ENCODE measurements at places on chromosomes 4 and X. TPM values are rescaled to one million over a fixed set of nuclear protein-coding genes. Genes with fewer than 3 reads are reported as not detected.

ERVMER34-1 gene
- total RNA-seq: 3.2 TPM

PNPLA4 gene
- 23.4 TPM for total RNA-seq

FAM241A gene
- total RNA-seq: 6.2 TPM

SHROOM2 gene
- total RNA-seq: 0.17 TPM

PNMA5 gene
- not detected for total RNA-seq

GAGE12J gene
- total RNA-seq: not detected

TMPRSS11F gene
- not detected for total RNA-seq

VGLL1 gene
- not detected for total RNA-seq

CT45A2 gene
- not detected for total RNA-seq

IL13RA1 gene
- 45.2 TPM for total RNA-seq

CXCL5 gene
- 155 TPM for total RNA-seq

STK26 gene
- total RNA-seq: 71.2 TPM

CTAG1B gene
- not detected for total RNA-seq

SEPTIN6 gene
- 8.9 TPM for total RNA-seq

YY2 gene
- 2.3 TPM for total RNA-seq

MAOA gene
- total RNA-seq: 18.2 TPM

BANK1 gene
- total RNA-seq: 0.05 TPM

DUX4 gene
- not detected for total RNA-seq

RAB40AL gene
- 0.52 TPM for total RNA-seq

PPEF2 gene
- total RNA-seq: not detected

ANOS1 gene
- not detected for total RNA-seq

VEGFD gene
- total RNA-seq: 2.9 TPM

XPNPEP2 gene
- total RNA-seq: not detected

C4orf50 gene
- not detected for total RNA-seq

TRO gene
- 0.22 TPM for total RNA-seq

CAPN6 gene
- 0.02 TPM for total RNA-seq

ZNF732 gene
- total RNA-seq: not detected

INTS12 gene
- total RNA-seq: 18.9 TPM

TLR8 gene
- not detected for total RNA-seq

SLC10A6 gene
- not detected for total RNA-seq

CLCN5 gene
- 9.4 TPM for total RNA-seq

USP17L5 gene
- not detected for total RNA-seq

SSX1 gene
- total RNA-seq: not detected

IQSEC2 gene
- 15.6 TPM for total RNA-seq

HHIP gene
- 0.09 TPM for total RNA-seq

SPANXA1 gene
- total RNA-seq: not detected

NXF2 gene
- not detected for total RNA-seq

ADH7 gene
- not detected for total RNA-seq

GPRASP2 gene
- 9.8 TPM for total RNA-seq

DUSP9 gene
- total RNA-seq: 2.2 TPM

WDR17 gene
- 9.1 TPM for total RNA-seq

TEC gene
- 2.9 TPM for total RNA-seq

SLC9A7 gene
- total RNA-seq: 8.8 TPM

CT45A5 gene
- total RNA-seq: not detected

TMEM150C gene
- 0.26 TPM for total RNA-seq

PCDH10 gene
- not detected for total RNA-seq

All from NCI-H460 (cell line).